Activated CD4-positive, alpha-beta T cell treated with anti-CD3 and anti-CD28 coated beads for 24 hours (primary cell): ENCODE measurements at places on chromosomes 11 and 22.

GRCh38 chr11:2744166-2744565 is 44.4 kb upstream of the KCNQ1OT1 start:
- DNase-seq, result no peak

DNA sequence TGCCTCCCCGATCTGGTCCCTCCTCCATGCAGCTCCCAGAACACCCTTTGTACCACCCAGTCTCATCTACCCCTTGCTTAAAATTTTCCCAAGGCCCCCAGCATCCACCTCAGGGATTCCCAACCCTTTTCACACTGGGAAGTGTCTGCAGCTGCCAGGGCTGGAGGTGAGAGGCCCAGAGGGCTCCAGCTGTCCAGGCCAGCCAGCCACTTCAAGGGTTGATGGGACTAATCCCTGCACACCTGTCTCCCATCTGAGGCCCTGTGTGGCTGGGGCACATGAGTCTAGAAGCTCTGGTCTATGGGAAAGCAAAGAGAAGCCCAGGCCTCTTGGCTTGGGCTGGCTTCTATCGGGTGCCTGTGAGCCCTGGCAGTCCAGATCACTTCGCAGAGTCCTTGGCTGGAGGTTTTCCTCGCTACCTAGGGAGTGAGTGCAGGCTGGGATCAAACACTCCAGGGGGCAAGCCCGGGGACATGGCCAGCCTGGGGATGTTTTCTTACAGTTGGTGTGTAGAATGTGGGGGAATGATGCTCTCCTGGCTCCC is 41.1 kb upstream of the TPBGL start:
- DNase-seq, result no peak

GRCh38 chr22:35332278-35332677 is 32.6 kb downstream of the TOM1 start:
- no peak for DNase-seq

GRCh38 chr11:32184041-32184722 is 93.3 kb downstream of the RCN1 start:
- DNase-seq, result no peak

GRCh38 chr11:70596091-70596490 is 197.8 kb downstream of the CTTN start:
- no peak for DNase-seq

GRCh38 chr22:36352803-36353507 is 34.8 kb downstream of the MYH9 start:
- no peak for DNase-seq

DNA sequence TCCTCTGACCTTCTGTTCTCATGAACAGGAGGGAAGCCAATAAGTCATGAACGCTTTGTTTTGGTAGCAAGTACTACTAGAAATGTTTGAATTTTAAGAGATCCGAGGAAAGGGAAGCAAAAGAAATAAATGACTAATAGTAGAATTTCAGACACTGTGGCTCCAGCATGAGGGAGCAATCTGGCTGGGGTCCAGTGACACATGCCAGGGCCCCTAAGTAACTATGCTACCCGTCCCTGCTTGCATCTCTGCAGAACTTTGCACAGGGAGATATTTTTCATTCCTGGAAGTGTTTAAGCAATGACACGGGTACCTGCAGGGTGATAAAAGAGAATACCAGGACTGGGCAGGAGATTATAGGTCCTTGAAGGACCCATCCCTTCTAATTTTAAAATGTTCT is 7.3 kb upstream of the ADAMTS8 start:
- no peak for DNase-seq

DNA sequence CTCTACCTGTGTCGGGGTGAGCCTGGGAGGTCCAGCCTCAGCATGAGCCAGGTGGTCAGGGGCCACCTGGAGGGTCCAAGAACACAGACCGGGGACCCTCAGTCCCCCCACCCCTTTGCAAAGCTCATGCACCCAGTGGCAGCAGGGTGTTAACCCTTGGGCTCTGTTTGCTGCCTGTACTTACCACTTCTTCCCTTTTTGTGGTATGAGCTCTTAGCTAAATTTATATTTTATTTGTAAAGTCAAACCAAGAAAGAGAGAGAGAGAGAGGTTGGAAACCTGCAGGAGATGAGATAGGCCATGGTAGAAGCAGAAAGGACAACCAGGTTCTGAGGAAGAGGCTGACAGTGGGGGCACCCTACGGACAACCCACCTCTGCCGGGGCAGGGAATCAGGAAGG is 29.9 kb downstream of the IL10RA start:
- DNase-seq, result no peak

DNA sequence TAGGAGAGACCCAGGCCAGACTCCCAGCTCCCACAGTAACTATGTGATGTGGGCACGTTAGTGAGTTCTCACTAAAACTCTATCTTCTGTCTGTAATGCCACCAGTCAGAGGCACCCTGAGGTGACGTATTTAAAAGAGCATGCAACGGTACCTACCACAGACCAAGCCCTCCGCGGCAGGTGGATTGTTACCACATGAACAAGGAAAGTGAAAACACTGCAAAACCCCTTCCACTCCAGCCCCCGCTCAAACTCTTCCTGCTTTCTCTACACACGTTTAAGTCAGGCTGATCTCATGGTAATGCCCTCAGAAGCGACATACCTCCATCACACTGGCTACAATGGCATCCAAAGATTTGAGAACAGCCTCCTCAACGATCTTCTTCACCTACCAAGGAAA is 36.7 kb downstream of the SERPIND1 start:
- DNase-seq, result no peak

- no peak for DNase-seq
These were observed 770 bp downstream of the METTL15 start for GRCh38 chr11:28108958-28109357.

DNA sequence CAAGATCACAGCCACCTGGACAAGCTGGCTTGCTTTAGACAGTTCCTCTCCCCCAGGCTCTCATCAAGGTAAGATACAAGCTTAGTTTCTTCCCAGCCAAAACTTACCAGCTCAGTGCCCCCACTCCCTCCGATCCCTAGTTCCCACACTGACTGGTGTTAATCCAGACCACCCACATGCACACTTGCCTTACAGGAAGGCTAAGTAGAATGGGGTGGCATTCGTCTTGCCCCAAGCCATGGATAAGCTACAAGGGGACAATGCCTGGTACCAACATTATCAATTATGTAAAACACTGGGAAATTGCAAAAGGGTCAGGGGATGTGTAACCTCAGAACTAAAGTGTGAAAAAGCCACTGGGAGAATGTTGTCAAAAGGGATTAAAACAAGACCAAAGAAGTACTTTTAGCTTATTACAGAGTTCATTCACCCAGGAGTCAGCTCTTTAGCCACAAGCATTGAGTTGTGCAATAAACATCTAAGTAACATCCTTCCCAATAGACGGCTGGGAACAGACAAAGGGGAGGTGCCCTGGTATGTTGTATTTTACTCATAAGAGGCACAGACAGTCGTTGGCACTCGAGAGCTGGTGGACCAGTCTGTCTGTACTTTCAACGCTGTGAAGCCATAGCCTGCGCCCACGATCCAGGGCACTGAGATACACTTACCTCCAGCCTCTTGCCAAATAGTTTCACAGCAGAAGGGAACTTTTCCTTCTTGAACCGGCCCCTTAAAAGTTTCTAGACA is 1.1 kb downstream of the DHCR7 start:
- DNase-seq, result no peak

DNA sequence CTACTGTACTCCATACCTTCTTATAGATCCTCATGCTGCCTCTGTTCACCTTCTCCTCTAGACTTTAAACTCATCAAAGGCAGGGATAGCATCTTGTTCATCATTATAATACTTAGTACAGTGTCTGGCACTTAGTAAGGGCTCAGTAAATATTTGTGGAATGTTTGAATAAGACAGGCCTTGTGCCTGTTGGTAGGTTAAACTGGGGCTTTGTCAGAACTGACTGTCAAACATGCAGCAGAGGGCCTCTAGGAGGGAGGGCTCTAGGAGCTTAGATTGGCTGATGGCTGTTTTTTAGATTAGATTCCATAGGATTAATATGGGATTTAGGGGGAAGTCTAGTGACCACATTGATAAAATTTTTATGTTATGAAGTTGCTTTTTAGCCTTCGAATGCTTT is 70.8 kb downstream of the RNF169 start:
- no peak for DNase-seq

DNA sequence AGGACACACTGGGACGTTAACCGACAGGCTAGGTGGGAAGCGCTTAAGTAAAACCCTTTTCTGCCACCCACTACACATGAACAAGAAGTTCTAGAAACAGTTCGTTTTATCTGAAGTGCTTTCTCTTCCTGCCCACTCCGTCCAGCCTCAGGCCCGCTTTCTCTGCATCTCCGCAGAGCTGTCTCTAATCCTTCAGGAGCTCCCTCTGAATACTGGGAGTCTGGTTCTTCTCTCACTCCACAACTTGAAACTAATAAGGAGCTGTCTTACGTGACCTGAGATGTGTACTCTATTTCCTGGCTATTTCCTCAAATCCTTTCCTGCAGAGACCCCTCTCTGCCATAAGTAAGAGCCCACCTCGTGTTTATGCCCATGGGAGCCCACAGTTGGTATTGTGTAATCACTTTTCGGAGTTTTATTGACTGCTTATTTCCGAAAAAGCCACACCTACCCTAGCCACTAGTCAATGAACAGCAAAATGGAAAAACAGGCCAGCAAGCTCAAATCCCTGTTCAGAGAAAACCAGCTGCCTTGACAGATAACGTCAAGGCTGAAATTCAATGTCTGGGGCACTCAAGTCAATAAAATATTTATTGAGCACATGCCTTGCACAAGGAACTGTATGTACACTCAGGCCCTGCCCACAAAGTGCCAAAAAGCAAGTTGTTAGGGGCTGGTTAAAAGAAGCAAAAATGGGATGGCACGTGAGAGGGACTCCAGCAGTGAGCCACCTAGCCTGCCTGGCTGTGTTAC is 4.9 kb downstream of the PC start:
- DNase-seq, result no peak

GRCh38 chr11:60955571-60955970 is 3.6 kb upstream of the SLC15A3 start:
- no peak for DNase-seq

DNA sequence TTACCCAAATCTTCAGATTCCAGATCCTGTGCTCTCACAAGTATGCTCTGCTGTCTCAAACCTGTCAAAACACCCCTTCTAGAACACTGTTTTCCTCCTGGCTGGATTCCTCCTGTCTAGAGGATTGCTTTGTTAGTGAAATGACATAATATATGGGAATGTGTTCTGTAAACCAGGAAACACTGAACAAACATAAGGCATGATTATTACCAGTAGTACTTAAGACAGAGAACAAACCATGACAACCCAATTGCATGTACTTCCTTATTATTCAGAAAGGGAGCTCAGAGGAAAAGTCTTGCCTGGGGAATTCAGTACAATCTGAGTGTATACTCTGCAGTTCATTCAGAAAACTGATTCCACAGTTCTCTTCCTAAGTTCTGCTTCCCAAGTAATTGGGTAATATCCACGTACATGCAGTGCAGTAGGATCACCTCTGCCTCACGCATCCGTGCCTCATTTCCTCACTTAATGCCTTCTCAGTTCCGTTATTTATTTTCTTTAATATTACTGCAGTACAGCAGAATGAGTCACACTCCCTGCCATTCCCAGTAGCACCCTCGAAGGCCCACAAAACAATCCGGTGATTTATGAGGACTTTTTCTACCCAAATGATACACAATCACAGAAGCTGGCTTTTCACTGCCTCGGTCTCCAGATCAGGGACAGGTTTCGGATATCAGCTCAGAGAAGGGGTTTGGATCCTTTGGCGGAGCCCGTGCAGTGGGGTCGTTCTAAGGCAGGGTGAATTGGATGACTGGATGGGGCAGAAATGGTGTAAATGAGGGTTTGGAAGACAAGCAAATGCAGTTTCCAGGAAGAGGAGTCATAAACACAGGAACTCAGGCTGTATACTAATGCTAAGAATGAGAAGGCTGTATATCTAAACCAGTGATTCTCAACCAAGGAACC is 896.9 kb downstream of the KCNA4 start:
- no peak for DNase-seq

DNA sequence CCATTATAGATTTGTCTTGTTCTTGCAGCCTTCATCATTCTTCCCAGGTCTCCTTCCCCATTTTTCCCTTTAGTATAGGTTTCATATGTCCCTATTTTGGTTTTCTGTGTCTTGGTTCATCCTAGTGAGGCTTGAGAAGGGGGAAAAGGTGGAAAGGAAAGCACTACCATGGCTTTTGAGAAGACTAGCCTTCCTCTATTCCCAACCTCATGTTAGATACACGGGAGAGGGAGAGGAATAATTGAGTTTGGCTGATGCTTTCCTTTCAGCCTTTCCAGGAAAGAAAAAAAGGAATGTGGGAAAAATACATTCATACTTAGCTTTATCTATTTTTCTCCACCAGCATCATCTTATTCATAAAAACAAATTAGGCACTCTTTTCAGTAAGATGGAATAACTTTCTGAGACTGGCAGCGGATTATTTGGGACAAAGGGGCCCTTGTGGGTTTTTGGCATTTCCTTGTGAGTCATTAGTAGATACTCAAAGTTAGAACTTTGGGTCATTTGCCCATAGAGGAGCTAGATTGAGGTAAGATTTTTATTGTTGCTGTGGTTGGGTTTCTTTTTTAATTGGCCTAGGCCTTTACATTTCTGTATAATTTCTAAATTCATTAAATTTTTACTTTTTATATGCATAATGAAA is 23.8 kb downstream of the CAPRIN1 start:
- no peak for DNase-seq

GRCh38 chr11:134032501-134033091 is 36.3 kb upstream of the JAM3 start:
- DNase-seq, result no peak

GRCh38 chr11:130146796-130147195 is 12.8 kb upstream of the ST14 start:
- DNase-seq, result no peak

DNA sequence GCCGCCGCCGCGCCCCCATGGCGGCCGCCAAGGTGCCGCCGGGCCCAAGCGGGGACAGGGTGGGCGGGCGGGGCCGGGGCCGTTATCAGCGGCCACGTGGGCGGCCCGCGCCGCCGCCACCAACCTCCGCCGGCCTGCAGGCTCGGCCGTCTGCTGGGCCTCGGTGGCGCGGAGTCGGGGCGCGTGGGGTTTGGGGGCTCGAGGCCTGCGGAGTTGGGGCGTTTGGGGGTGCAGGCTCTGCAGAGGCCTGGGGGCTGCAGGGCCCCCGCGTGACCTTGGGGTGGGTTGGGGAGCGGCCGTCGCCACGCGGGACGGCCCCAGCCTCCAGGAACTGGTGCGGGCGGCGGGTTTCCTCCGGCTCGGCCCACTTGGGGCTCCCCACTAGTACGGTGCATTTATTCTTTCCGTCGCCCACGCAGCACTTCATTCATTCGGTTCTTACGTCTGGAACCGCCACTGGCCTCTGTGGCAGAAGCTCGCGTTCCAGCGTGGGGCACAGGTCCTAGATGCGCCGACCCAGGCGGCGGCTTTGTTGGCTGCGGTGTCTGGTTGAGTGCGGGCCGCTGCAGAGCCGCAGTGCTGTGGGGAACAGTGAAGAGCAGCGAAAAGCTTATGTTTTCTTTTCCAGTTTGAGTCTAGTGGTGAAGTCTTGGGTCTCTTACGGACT is 740 bp upstream of the TRMT2A start:
- DNase-seq, result peak; percentile 68

DNA sequence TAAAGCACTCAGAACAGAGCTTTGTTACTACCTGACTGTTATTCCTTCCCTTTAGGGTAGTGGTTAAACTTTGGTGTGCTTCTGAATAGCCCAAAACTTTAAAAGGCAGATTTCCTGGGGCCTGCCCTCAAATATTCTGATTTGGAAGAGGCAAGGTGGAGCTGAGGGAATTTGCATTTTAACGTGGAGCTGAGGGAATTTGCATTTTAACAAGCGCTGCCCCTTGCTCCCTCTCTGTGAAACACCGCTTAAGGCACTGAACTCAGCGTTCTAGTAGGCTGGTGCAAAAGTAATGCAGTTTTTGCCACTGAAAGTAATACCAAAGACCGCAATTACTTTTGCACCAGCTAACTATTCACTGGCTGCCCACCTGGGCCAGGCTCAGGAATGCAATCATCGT is 35.0 kb downstream of the TPST2 start:
- no peak for DNase-seq
